Suppressor macrophage treated with lipopolysaccharide for 4 hours (primary cell): ENCODE measurements at places on chromosomes 3 and 15.

DNA sequence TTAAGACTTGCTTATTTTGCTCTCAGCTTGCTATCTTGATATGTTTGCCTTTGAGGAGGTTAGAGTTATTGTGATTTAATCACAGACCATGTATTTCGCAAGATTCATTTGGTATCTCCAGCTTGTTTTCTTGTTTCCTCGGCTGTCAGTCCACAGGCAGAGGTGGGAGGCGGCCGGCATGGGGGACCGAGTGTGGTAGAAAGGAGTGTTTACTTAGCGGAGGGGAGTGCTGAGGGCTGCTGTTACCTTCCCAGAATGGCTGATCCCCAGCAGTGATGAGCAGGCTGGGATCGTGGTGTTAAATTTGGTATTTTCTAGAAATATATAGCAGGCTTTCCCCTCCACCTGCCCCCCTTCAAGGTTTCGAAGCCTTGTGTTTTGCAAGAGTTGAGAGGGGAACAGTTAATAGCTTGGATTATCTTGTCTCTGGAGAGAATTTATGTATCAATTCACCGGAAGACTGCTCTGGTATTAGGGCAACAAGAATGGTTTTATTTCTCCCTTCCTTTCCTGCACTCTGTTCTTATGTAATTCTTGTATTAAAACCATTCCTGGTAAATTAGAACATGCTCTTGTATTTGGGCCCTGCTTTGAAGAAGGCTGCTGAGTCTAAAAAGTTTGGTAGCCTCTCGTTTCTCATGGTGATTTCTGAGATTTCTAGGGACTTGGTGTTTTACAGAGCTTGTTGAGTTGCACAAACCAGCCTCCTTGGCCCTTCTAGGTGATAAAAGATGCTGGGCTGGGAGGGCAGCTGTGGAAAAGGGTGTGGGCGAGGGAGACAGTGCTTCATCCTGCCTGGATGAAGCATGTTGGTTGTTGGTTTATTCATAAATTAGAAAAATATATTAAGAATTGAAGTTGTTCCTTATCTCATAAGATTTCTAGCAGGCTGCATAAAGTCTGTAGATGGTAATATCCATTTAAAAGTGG lies 151.4 kb downstream of the IGF1R start:
- no peak for DNase-seq

DNA sequence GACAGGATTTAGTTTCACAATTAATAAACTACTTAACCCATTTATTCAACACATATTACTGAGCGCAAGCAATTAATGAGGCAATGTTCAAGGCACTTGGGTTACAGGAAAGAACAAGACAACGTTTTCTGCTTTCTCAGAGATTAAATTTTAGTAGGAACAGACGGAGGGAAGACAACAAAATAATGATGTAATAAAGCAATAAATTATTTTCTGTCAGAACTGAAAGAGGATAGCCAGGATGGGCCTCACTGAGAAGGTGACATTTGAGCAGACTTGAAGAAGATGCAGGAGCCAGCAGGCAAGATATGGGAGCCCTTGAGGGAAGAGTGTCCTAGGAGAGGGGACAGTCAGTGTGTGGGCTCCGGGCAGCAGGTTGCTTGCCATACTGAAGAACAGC lies 11.3 kb upstream of the RPL14 start:
- no peak for DNase-seq

GRCh38 chr15:74432968-74433591 lies 678 bp downstream of the SEMA7A start:
- DNase-seq, result no peak

- DNase-seq, result no peak
Measured at GRCh38 chr3:130854208-130854864, 39.5 kb upstream of the ATP2C1 start.

- DNase-seq, result no peak
Measured at GRCh38 chr15:60228101-60228500, 169.7 kb downstream of the ANXA2 start.

DNA sequence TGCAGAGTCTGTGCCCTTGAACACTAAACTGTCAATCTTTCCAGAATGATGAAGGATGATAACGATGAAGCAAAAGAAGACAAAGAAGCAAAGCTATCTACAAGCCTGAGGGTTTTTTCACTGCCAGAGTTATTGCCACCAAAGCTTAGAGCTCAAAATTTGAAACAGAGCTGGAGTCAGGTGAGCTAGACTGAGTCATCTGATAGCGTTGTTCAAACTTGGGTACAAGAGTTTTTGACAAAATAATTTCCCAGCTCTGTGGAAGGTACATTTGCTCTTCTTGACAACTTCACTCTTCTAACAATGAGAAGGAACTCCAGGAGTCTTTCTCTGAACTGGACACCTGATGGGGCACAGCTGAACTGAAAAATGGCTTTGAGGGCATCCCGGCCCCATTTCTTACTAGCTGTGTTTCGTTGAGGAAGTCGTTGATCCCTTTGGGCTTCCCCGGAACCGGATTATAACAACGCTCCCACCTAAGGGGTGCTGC lies 715 bp downstream of the MCCC1 start:
- no peak for DNase-seq

GRCh38 chr3:170331143-170331542 lies 26.4 kb upstream of the SKIL start:
- no peak for DNase-seq

DNA sequence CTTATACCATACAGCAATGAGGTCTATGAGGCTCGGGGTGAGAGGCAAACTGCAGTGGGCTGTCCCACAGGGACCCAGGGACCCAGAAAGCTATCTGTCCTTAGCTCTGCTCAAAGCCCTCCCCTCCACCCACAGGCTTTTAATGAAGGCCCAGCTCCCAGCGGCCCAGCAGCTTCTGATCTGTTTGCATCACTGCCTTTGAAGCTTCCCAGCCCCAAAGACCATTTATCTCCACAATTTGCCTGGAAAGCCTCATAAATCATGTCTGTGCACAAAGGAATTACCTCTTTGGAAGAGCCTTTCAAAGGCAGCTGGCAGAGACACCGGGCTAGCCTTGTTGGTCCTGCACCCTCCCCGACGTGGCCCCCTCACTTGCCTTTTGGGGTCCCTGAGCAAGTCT lies 123.9 kb downstream of the RAB11A start:
- no peak for DNase-seq

DNA sequence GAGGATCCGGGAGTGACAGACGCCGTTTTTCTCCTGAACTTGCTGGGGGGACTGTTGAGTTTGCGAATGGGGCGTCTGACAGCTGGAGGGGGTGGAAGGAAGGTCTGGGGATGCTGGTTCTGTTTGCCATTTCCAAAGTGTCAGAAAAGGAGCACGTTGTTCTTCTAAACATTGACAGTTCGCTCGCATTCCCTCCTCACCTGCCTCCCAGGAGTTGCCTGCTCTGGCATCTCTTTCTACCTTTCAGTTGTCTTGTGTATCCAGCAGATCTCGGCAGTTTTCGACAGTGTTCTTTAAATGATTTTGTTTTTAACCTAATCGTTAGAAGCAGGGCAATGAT lies 829 bp downstream of the SELENOT start:
- no peak for DNase-seq

DNA sequence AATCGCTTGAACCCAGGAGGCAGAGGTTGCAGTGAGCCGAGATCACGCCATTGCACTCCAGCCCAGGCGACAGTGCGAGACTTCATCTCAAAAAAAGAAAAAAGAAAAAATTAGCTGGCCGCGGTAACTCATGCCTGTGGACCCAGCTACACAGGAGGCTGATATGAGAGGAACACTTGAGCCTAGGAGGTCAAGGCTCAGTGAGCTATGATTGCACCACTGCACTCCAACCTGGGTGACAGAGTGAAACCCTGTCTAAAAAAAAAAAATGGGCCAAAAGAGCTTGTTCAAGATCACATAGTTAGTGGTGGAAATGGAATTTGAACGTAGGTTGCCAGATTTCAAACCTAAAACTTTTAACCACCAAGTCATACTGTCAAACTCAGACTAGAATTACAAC lies 46.2 kb upstream of the PPP4R2 start:
- no peak for DNase-seq

DNA sequence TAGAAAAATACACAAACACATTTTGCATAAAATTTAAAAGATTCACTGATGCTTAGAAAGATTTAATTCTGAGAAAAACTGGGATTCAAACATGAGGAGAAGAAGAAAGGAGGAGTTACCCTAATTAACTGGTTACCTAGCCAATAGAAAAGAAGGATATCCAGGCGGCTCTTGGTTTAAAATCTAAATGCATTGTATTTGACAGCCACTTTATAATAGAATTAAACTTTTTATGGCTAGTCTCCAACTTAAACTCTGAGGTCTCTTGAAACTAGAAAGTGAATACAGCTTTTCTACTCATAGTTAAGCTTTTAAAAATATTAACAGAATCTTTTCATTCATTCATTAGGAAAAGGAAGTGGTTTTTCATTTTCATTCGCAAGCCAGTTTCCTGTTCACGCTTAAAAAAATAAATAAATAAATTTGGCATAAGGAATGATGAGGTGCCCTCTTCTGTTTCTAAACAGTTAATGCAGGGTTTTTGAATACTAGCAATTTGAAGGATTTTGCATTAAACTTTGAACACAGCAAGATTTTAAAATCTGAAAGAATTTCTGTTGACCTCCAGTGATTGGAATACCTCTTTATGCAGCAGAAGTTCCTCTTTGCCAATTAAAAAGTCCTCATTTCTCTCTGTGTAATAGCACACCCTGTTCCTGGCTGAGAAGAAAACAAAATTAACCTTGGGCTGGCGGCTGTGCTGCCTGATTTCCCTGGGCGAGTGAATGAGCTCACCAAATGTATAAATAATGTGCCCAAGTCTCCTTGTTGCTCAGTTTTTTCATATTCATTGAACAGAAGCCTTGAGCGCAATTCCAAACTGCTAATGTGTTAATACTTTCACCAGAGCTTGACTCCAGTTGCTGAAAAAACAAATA lies 105.1 kb downstream of the ZMAT3 start:
- peak; percentile 14 for DNase-seq

GRCh38 chr3:188369526-188369925 lies 215.6 kb downstream of the LPP start:
- no peak for DNase-seq

DNA sequence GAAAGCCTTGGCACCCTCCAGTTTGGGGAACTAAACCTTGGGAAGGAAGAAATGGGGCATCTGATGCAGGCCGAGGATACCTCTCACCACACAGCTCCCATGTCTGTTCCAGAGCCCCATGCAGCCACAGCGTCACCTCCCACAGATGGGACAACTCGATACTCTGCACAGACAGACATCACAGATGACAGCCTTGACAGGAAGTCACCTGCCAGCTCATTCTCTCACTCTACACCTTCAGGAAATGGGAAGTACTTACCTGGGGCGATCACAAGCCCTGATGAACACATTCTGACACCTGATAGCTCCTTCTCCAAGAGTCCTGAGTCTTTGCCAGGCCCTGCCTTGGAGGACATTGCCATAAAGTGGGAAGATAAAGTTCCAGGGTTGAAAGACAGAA lies 7.7 kb downstream of the MAP1A start:
- DNase-seq, result no peak

- no peak for DNase-seq
Measured at GRCh38 chr3:89783341-89783927, 676.0 kb downstream of the EPHA3 start.

DNA sequence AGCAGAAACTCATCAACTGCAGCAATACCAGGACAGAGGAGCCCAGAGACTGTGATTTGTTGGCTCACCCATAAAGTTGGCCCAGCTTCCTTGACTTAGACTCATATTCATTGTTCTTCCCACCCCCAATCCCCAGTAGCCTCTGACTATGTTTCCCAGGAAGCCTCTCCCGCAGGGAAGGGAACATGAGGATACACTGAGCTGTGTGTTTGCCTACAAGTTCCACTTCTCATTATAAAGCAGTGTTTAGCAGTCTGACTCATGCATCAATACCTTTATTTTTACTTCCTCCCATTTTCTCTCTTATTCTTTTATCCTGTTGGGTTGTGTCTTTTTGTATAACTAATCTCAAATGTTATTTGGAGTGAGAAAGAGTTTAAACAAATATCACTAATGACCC lies 111.6 kb upstream of the PHLDB2 start:
- no peak for DNase-seq

- no peak for DNase-seq
Measured at GRCh38 chr3:105065895-105066839, 300.5 kb upstream of the ALCAM start.

DNA sequence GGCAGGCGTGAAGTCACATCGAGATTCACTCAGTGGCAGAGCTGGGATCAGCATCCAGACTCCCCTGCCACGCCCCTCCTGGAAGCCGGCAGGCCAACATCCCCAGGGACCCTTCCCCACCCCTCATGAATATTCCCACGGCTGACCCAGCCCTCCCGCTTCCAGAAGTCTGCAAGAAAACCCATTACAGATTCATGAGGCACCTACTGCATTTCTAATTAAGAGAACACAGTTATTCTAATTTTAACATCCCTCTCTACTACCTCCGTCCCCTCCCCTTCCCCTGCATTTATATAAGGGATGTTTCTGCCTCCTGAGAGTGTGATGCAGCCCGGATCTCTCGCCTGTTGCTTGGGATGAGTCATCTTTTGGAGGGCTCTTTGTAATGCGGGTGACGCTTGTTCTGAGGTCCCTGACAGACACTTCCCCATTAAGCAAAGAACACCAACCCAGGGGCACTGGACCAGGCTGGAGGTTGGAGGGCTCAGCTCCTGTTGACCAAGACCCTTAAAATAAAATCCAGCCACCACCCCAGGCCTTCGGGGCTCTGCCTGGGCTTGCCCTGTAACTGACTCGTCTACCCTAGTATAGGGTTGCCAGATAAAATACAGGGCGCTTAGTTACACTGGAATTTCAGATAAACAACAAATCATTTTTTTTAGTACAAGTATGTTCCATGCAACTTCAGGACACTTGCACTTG lies 118.7 kb downstream of the NUP210 start:
- peak; percentile 83 for DNase-seq

DNA sequence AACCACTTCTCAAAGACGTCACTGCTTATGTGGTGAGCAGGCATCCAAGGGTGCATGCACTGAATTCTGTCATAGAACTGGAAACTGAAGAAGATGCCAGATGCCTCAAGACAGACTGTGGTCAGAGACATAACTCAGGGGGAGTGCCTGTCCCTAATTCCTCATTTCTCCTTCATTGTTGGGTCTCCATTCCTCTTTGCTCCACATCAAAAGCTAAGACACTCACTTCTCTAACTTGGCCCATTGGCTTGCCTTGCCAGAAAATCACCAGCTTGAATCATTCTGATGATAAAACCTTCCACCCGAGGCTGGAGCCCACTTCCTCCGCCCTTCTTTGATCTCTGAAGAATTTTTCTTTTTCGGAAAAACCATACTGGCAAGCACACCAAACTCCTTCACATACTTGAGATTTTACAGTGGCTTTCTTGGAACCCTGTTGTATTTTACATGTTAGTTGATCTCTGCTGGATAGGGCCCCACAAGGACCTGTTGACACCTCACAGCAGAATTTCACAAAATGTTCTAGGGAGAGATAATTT lies 69.9 kb downstream of the COL8A1 start:
- no peak for DNase-seq

DNA sequence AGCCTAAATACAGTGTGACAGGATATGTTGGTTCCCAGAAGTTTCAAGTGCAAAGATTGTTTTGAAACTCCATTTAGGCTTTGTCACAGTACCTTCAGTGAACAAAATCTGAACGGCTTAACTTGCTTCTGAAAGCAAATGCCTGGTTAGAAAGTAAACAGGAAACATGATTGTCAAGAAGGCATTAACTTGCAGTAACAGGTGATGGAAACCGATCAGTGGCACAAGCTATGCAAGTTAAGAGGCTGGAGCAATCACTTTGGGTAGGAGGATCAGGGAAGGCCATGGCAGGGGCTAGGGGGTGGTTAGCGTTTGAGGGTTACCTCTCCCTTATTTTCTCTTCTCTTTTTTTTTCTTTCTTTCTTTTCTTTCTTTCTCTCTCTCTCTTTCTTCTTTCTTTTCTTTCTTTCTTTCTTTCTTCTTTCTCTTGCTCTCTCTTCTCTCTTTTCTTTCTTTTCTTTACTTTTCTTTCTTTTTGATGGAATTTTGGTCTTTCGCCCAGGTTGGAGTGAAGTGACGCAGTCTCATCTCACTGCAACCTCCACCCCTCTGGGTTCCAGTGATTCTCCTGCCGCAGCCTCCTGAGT lies 2.4 kb downstream of the HYKK start:
- no peak for DNase-seq
